ENCODE measurements at places on chromosomes 2 and 18.

DNA sequence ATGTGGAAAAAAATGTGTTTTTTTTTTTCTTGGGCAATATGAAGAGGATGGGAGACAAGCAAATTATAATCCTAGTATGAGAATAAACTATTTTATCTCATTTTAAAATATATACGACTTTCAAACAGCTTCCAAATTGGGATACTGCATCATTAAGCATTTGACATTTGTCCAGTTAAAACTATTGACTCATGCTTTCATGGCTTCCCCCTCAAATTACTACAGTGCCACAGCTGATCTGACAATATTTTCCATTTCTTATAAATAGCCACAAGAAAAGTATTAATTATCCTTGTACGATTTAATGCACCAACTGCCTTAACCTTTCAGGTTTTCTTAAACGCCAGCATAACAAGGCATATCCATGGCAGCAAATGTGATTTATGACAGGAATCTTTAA lies 1134.8 kb upstream of the ZEB2 start:
- no peak for DNase-seq

GRCh38 chr2:32222966-32223365 lies 41.7 kb downstream of the NLRC4 start:
- no peak for DNase-seq

GRCh38 chr2:177682836-177683660 lies 290.5 kb downstream of the AGPS start:
- no peak for DNase-seq

- no peak for DNase-seq
Observed at GRCh38 chr2:146994246-146994645, 850.6 kb upstream of the ACVR2A start.

GRCh38 chr2:175277772-175278171 lies 96.3 kb upstream of the ATP5MC3 start:
- no peak for DNase-seq

DNA sequence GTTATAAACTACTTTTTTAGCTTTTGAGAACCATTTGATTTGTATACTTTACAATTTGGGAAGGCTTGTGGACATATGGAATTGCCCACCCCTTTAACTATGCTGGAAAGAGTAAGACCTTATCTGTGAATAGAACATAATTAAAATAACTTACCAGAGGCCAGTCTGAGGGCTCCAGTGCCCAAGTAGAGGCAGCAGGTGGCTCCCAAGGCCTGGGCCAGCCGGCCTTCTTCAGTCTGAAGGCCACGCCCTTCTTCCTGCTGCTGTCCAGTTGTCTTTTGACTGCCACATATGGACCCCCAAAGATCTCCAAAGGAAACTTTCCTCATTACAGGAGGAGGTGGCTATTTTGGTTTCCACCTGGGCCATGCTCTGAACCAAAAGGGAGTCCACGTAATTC lies 12.0 kb upstream of the IL18RAP start:
- no peak for DNase-seq

- DNase-seq: no peak
Observed at GRCh38 chr18:22551536-22552151, 133.9 kb upstream of the CTAGE1 start.

GRCh38 chr18:79784965-79785770 lies 12.6 kb upstream of the KCNG2 start:
- no peak for DNase-seq

DNA sequence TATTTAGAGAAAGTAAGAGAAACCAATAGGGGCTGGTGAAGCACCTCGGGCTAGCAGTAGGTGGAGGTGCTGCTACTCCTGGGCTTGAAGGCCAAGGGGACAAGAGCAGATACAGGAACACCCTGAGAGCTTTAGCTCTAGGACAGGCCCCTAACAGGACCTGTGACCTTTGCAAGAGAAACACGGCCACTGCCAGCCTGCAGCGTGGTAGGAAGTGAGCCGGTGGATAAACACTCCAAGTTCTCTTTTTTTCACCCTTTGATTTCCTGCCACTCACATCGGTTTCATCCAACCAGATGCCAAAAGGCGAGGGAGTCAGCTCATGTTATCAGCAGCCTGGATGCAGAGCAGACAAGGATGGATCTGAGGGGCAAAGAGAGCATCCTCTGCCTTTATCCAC lies 66.8 kb upstream of the SPRED2 start:
- DNase-seq: no peak

DNA sequence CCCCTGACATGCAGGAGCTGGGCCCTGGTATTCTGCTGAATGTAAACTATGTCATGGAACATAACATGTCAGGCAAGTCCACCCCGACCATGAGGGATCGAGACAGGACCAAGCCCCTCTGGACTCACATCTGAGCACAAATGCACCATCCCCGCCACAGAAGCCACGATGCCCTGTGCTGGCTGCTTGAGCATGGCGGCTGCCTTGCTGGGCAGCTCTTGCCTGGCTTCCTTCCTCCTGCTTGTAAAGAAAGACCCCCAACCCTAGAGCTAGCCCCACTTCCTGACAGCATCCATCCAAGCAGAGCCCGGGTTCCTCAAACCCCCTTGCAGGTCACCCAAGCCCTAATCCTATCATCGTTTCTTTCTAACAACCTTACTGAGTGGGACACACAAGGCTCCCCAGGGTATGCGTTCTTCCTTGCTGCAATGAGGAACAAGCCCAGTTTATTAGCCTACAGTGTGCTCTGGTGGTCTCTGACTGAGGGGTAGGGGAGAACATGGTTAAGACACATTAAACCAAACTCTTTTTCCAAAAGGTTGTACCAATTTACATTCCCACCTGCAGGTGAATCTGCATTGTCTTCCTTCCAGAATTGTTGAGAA lies 26.6 kb downstream of the PTPN18 start:
- DNase-seq: no peak

All from T-helper 9 cell (primary cell).